ENCODE measurements at places on chromosomes 6 and 20.

DNA sequence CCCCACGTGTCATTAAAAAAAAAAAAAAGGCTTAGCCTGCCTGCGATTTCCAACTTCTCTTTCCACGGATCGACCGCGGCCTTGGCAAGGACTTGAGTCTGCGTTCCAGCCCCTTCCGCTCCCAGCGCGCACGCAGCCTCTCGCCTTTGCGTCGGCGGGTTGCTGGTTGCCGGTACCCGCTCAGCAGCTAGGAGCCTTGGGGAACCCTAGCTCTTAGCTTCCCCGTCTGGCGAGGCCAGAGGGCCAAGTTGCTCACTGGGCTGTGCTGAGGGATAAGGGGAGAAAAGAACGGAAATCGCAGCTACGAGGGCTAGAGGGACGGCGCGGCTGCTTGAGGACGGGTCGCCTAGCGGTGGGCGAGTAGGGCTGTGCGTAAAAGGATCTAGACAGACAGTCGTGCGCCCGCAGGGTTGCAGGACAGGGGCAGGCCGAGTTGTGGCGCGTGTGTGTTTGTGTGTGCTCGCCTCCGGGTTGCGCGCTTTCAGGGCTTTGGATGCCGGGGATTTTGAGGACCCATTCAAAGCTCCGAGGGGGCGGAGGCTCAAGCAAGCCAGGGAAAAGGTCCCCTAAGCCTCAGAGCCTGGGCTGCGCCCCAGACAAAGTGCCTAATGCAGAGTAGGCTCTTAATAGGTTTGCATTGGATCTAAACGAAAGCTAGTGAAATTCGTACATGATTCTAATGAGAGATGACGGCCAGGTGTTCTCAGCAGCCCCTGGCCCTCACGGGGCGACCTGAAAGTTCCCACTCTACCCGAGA lies 40.5 kb upstream of the OSTM1 start:
- peak; percentile 27 for DNase-seq

- DNase-seq: no peak
These were observed 2.0 kb upstream of the ZBP1 start for GRCh38 chr20:57622201-57622570.

GRCh38 chr20:9068233-9068801 lies 570 bp upstream of the PLCB4 start:
- no peak for DNase-seq

DNA sequence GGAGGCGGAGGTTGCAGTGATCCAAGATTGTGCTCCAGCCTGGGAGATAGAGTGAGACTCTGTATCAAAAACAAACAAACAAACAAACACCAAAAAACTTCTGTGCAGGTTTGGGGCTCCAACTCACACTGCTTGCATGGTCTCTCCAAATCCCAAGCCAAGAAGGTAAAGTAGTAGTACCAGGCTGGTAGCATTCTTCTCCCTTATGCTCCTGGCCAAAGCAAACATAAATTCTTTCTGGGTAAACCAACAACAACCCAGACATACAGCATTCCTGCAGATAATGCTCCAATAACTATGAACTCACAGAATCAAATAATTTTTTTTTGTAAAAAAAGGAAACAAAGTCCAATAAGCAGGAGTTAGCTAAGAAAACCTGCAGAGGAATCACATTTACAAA lies 57.8 kb upstream of the KLHL31 start:
- DNase-seq: no peak

GRCh38 chr6:157982102-157982562 lies 469 bp downstream of the SYNJ2 start:
- no peak for DNase-seq

DNA sequence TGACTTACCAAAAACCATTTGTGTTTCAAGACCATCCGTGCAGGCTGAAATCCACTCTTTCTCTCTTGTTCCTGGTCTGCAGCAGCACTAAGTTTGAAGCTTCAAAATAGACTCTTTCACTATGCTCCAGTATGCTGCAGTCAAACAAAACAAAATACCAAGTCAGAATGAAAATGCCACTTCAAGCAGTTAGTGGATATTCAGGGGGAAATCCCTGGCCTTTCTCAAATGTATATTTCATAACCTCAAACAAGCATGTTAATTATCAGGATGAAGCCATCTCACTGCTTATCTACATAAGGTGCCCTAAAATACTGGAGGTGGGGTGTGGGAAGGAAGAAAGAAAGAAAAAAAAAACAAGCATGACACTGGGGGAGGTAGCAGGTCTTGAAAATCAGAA lies 103.5 kb downstream of the ATXN1 start:
- no peak for DNase-seq

- no peak for DNase-seq
These were observed 16.8 kb downstream of the EBF4 start for GRCh38 chr20:2709205-2709981.

GRCh38 chr6:106508834-106509233 lies 120.5 kb downstream of the RTN4IP1 start:
- no peak for DNase-seq

DNA sequence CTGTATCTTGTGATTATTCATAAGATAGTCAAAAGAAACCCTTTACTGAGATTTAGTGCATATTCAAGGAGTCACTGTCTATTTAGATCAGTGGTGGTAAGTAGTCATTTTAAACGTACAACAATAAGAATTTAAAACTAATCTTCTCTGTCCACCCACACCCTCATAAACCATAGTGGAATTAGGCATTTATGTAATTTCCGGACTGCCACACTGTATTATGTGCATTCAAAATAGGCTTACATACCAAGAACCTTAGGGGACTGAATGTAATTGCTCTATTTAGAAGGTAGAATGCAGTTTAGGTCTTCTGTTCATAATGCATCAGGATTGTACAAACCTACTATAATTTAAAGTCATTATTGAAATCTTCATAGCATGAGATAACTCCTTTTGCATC lies 685.4 kb downstream of the TENT5A start:
- no peak for DNase-seq

GRCh38 chr6:135358985-135359384 lies 138.6 kb downstream of the AHI1 start:
- no peak for DNase-seq

DNA sequence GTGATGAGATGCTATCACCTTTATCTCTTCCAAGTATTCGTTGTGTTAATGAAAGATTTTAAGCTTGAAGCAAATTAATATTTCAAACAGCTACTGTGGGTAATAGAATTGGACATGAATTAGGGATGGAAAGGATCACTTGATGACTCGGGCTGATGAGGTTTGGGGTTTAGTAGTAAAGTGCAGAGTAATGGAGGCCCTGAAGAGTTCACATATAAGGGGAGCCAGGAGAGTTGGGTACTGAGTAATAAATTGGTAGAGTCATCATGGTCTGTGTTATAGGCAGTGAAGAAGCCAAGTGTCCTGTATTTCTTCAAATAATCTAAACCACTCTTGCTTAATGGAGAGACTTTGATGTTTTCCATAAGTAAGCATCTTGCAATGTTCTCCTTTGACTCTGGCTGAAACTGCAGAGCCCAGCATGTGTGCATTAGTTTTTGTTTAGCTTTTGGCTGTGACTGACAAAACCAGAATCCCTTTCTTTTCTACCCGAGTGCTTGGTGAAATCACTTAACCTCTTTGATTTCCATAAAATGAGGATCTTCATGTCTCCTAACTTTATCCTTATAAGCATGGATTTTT lies 57.6 kb downstream of the L3MBTL3 start:
- DNase-seq: no peak

- DNase-seq: no peak
These were observed 51.9 kb downstream of the GRM4 start for GRCh38 chr6:34093854-34094430.

DNA sequence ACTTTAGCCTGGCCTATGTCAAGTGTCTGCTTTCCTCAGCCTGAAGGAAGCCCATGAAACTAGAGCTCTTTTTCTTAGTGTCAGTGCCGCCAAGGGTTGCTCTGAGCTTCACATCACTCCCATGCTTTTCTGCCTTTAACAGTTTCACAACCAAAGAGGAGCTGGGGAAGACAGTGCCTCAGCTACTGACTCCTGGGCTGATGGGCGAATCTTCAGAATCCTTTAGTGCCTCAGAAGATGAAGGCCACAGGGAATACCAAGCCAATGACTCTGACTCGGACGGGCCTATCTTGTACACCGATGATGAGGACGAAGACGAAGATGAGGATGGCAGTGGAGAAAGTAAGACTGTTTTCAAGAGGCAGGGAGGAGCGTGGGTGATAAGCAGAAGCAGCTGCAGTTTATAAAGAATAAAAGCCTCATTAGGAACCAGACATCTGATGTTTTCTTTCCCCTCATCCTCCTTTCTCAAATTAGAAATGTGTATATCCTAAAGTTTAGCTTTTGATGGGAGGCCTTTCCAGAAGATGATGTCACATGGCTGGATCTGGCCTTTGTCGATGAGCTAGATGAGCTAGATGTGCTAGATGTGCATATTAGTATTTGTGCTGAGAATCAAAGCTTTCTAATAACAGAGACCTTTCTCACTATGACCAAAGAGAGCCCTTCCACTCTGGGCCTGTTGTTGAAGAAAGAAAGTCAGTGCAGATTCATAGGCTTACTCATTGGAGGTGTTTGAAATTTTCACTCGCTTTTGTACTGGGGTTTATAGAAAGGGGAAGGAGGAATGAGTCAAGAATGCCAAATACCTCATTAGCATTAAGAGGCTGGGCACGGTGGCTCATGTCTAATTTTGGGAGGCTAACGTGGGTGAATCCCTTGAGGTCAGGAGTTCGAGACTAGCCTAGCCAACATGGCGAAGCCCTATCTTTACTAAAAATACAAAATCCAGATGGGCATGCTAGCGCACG lies 70.7 kb upstream of the LTV1 start:
- no peak for DNase-seq

- no peak for DNase-seq
These were observed 95.3 kb upstream of the VSTM2L start for GRCh38 chr20:37807471-37808232.

DNA sequence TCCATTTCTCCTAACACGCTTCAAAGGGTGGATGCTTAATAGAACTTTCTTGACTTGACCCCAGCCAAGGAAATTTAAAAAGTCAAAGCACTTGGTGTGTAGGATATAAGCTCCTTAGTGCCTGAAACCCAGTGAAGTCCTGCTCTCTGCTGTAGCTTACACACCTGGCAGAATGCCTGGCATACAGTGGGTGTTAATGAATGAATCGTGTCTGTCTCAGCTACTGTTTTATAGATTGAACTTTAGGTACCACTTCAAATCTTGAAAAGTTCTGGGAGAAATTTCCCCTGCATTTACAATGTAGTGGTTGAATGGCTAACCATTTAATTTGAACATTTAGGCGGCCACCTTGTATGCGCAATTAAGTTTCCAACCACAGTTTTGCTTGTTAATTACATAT lies 70.5 kb upstream of the ZNF217 start:
- DNase-seq: no peak

GRCh38 chr6:140641412-140641811 lies 1267.0 kb upstream of the CITED2 start:
- DNase-seq: no peak

GRCh38 chr20:16279320-16279719 lies 293.9 kb downstream of the KIF16B start:
- DNase-seq: no peak

DNA sequence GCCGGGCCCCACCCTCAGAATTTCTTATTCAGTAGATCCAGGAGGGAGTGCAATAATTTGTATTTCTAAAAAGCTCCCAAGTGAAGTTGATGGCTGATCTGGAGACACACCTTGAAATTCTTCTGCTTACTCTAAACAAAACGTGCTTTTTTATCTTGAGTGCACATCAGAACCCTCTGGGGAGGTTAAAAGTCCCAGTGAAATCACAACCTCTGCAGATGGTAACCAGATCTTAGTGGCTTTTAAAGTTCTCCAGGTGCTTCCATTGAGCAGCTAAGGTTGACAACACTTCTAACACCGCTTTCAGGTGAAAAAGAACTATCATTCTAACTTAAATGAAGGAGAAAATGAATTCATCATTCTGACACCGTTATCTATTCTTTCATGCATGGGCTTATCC lies 45.6 kb upstream of the ESR1 start:
- no peak for DNase-seq

DNA sequence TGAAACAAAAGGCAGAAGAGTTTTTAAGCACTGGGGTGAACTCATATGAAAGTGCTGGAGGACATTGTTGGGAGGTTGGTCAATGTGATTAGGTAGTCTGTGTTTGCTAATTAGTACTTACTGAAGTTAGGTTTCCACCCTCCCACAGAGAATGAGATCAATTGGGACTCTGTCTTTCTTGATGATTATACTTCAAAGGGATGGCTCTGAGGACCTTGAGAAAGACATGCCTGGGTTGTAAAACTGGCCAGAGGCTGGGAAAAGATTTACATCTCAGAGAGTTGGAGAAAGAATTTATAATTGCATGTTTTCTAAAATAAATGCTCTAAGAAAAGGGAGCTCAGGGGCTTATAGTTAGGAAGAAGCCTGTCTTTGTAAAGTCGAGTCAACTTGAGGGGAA lies 74.0 kb downstream of the CD109 start:
- no peak for DNase-seq

DNA sequence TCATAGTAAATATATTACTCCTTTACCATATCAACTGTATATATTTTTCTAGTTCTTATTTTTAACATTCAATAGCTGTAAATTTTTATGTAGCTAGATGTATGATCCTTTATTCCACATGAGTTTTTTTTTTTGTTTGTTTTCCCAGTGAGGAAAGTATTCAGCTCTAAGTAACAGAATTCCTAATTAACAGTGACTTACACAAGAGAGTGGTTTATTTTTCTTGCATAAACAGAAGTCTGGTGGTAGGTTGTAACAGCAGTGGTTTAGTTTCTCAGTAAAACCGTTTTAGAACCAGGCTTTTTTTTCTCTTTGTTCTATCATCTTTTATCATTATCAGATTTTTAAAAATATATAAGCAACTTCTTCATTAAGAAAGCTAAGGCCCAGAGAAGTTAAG lies 116.9 kb upstream of the FLRT3 start:
- DNase-seq: no peak

GRCh38 chr6:17448165-17448564 lies 54.8 kb downstream of the CAP2 start:
- DNase-seq: no peak

GRCh38 chr6:72930556-72931132 lies 294.7 kb downstream of the KHDC1L start:
- DNase-seq: no peak

- DNase-seq: peak; percentile 49
These were observed 622 bp upstream of the KIZ start for GRCh38 chr20:21125072-21125848.
